Stimulated activated CD4-positive, alpha-beta T cell treated with anti-CD3 and anti-CD28 coated beads, TNF-alpha, amount 100 ng/mL, for 1 hour (primary cell): ENCODE measurements at places on chromosomes 5 and 9.

DNA sequence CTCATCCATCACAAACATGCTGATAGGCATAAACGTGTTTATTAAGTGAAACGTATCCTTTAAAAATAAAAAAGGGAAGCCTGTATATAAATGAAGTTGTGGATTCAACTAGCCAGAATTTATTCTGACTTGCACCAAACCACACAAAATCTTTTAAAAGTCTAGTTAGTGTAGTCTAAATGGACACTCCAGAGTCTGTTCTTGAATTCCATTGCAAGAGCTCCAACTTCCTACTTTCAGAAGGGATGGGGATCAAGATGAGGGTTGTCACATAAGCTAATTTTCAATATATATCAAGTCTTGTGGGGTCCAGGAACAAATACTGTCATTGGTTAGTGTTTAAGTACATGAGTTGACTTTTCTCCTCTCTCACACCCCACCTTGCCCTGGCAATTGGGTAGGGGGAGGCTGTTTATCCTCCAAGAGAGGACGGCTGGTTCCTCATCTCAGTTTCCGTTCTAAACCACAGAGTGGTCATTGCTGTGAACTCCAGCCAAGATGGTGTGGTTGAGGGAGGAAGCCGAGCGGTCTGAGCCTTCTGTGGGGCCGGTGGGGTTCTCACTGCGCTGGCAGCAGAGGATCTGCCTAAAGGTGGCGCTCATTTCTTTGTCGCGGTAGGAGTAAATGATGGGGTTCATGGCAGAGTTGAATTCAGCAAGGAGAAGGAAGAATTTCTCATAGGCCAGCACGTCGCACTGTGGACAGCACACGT lies 163.2 kb downstream of the LPAR1 start:
- no peak for DNase-seq

DNA sequence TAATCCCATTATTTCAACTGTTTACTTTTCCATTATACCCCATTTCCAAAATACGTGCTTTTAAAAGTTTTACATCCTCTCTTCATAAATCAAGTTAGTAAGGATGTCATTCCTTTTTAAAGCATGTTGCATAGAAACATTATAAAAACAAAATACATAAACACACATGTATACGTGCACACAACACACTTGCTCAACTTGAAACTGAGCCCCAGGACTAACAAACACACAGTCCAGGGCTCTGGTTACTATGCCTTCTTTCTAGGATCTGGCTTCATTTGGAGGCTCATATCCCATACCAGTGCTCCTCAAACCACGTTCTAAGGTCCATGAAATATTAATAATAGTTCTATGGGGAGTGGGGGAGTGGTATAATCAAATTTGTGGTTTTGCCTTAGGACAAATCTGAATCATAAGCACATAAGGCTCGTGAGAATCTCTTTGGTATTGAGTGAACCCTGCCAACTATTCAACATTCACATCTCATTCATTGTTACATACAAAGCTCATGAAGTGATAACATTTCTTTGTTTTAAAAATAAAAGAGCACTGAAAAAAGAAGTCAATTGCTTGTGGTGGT lies 55.2 kb downstream of the NFIB start:
- DNase-seq: no peak

DNA sequence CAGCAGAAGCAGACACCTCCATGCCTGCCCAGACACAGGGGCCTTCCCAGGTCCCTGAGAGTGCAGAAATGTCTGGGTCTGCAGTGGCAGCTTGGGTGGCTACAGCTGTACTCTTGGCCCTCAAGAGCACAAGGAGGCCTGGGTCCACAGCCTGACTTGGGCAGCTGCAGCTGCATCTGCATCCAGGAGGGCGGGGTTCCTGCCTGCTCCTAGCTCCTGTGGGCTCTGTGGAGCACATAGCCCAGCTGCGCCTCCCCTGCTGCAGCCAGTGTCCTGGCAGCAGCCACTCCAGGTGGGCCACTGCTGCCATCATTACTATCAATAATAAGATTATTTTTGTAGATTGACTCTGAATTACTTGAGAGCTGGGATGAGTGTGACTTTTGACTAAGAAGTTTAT lies 162.0 kb upstream of the PTCH1 start:
- DNase-seq: no peak

DNA sequence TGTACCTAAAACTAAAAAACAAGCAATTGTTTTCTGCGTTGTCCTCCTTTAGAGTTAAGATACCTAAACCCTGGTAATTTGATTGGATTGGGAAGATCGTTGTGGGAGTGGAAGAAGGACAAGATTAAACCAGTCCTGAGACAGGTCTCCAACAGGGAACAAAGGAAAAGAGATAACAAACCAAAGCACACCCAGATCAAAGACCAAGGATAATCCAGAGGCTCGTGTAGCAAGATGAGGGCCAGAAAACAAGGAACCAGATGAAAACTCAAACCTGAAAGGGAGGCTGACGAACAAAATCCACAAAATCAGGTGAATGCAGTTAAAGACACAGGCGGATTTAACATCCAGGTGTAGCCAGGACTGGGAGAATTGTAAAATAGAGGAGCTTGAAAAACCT lies 618.1 kb downstream of the SLCO4C1 start:
- no peak for DNase-seq

- no peak for DNase-seq
These were observed 1056.5 kb upstream of the EDIL3 start for GRCh38 chr5:85441156-85441555.

DNA sequence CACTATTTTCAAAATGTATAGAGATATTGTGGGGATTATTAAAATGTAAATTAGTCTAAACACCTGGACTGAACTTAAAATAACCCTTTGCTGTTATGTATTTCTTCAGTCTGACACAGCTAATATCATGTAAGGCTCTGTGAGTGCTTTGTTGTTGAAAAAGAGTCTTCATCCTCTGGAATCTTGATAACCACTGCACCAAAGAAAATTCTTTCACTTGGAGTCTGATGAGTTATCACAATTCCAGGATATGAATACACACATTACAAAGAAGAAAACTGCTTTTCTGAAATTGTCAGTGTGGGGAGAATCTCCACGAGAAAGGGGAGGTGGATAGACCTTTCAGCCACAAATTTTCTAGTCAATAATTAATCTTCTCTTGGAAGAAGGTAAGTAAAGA lies 42.3 kb upstream of the TARS1 start:
- no peak for DNase-seq

DNA sequence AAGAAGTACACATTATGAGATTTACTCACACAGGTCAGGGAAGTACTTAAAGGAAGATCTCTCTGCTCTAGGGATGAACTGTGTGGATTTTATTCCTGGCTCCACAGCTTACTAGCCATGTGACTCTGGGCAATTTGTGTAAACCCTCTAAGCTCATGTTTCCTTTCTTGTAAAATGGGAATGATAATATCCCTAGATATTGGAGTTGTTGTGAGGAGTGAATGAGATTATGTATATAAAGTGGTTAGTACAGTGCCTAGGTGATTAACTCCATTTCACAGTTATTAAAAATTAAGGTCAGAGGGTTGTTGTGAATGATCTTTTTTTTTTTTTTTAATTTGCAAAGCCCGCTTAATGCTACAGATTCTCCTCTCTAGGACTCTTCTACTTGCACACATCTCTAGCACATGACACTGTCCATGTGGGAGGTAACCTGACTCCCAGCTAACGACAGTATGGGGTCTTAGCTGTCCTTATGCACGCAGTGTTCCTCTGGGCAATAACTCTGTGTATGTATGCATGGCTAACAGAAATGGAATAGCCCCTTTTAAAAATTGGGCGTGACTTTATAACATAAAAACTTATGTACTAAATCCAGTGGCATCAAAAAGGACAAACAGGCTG lies 23.9 kb upstream of the MYOT start:
- no peak for DNase-seq

DNA sequence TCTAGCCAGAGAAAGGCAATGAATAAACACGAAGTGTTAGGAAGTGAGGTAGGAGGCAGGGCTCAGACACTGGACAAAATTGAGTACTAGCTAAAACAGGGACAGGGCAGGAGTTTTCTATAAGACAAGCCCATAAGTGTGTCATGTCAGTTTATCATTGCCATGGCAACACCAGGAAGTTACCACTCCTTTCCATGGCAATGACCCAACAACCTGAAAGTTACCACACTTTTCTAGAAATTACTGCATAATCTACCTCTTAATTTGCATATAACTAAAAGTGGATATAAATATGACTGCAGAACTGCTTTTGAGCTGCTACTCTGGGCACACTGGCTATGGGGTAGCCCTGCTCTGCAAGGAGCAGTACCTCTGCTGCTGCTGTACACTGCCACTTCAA lies 442.5 kb upstream of the COX7C start:
- no peak for DNase-seq

- no peak for DNase-seq
These were observed 268.1 kb downstream of the NSG2 start for GRCh38 chr5:174313615-174314014.

DNA sequence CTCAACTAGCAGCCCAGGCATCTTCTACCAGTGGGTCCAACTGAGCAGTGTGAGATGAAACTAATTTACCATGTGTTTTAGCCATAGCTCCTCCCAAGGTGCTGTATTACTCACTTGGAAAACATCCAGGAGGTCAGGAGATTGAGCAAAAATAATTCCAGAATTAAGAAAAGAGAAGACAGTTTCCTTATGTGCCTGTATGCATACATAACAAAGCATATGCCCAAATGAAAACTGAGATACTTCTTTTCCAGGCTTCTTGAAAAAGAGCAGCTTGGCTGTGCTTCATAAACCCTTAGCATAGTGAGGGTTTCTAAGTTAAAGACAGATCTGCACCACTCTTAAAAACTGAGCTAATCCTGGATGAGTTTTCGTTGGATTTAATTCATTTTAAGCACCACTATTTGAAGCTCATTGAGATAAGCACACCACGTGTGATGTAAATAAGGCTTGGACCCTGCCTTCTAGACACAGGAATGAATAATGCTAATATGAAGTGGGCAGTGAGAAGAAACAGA lies 119.4 kb downstream of the ADAMTS12 start:
- no peak for DNase-seq

DNA sequence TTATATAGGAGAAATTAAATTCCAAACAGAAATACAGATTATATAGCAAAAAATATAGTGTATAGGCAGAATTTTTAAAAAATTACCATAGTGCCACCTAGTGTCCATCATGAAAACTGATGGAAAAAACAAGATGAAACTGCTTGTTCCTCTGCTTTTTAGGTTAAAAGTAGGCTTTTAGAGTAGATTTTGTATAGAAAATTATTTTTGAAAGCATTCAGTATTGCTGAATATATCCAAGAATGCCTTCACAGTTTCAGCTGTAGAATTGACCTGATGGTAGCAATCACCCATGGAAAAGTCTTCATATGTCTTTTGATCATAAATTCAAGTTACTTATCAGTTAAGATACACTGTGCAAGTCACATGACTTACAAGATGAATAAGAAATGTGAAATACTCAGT lies 19.7 kb downstream of the RIOK2 start:
- no peak for DNase-seq
